ENCODE measurements at places on chromosomes 3 and 15.

- DNase-seq = peak; percentile 5
Measured at GRCh38 chr3:141686466-141687291, 51.4 kb upstream of the RNF7 start.

- DNase-seq = no peak
Measured at GRCh38 chr3:193932576-193932975, 203.4 kb upstream of the HES1 start.

DNA sequence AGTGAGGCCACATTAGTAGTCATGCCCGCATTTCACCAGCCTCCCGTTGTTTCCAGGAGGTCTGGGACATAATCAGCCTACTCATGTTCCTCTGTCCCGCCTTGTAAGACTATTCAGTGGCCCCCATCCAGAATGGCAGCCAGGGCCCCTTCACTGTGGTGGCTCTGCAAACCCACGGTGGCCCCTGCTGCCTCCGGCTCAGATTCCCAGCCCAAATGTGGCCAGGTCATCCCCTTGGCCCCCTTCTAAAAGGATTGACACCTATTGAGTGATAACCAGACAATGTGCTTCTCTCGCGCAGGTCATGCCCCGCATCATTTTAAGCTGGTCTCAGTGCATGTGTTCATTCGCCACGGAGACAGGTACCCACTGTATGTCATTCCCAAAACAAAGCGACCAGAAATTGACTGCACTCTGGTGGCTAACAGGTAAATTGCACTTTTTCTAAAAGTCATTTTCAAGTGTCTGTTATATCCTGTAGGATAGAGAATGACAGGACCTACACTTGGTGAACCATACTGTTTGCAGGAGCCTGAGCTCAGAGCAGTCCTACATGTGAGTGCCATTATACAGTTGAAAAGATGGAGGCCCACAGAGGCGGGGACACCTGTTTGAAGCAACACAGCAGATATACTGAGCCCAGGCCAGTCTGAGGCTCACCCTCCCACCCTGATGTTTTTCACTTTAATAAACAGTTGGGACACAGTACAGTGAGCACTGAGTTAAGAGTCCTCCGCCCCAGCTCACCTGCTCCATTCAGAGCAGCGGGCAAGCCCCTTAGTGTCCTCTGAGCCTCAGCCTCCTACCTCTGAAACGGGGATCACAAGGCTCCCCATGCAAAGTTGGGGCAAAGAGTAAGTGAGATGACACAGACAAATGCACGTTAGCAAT lies 47.7 kb downstream of the PXYLP1 start:
- peak; percentile 29 for DNase-seq

DNA sequence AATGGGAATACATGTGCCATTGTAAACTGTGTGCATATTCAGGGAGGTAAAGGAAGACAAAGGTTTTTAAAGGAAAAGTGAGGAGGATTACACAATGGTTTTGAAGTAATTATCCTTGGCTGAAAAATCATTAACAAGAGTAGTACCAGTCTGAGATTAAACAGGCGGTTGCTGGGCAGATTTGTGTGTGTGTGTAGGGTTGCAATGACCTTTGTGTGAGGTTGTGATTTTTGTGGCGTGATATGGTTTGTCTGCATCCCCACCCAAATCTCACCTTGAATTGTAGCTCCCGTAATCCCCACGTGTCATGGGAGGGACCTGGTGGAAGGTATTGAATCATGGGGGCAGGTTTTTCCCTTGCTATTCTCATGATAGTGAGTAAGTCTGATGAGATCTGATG lies 7.0 kb downstream of the DLEC1 start:
- DNase-seq = no peak

DNA sequence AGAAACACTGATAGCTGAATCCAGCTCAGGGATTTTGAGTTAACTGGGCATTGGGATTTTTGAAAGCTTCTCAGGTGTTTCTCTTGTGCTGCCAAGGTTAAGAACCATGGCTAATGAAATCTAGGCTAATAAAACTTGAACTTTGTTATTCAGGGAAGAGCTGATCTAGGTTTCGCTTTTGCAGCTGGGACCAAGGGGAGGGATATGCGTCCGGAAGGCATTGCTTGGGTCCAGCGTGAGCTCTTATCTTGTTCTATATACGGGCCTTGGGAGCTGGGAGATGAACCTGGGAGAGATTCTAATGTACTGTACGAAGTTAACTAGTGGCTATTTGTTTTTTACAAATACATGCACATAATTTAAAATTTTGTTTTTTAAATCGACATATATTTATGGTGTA lies 29.8 kb downstream of the ITPR1 start:
- no peak for DNase-seq

GRCh38 chr3:195597848-195598247 lies 14.1 kb upstream of the APOD start:
- DNase-seq = no peak

DNA sequence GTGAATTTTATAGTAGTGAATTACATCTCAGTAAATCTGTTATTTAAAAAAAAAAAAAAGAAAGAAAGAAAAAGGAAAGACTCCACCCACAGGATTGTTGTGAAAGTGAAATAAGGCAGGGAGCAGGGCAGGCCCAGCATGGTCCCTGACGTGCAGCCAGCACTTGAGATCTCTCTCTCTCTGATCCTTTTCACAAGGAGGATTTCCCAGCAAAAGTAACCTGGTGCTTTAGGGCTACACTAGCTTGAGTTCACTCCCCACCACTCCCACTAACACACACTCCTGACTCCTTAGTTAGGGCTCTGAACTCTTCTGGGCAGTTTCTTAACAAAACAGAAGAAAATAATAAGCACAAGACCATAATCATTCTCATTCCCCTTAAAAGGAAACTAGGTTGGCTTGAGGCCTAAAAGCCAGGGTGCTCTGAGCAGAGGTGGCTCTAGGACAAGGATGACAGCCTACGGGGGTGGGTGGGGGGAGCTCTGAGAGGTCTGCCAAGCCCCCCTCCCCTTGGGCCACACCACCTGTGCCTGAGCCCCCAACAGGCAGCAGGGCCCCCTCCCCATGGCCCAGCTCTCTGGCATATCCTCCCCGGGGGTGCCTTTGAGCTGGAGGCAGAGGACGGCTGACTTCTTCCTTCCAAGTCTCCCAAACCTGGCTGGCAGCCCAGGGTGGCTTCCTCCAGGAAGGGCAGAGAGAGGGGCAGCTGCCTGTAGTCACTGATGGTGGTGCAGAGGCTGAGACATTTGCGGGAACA lies 856 bp downstream of the TMEM40 start:
- no peak for DNase-seq

- DNase-seq = no peak
Measured at GRCh38 chr3:194267744-194268653, 83.1 kb downstream of the CPN2 start.

DNA sequence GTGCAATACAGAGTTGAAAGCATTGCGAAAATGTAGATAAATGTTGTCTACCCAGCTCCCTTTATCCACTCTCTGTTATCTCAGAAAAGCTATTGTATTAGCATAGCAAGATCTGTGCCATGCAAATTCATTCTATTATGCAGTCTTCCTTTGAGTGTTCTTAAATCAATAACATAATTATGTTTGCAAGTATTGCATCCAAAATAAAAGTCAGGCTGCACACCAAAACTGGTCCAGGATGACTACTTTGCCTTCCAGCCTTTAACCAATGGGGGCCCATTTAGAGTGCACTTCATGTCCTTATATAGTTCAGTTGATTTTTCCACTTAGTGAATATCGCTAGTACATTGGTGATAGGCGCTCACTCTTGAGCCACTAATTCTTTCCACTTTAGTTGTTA lies 107.4 kb upstream of the MLF1 start:
- DNase-seq = no peak

DNA sequence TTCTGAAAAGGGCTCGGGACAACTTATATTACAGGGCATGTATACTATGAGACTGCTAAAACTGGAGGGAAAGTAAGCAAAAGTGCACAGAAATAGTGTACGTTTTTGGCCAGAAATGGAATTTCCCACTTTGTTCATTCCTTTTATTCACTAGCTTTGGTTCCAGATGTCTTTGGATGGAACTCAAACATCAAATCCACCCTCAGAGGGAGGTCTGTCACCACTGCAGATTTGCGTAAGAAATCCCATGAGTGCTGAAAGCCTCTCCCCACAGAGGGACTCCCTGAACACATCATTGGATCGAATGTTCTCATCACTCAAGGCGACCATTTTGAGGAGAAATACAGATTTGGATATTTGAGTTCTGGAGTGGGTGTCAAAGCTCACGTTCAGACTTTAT lies 71.6 kb downstream of the FEM1B start:
- DNase-seq = no peak

- DNase-seq = no peak
Measured at GRCh38 chr15:95470997-95471689, 859.4 kb upstream of the NR2F2 start.

DNA sequence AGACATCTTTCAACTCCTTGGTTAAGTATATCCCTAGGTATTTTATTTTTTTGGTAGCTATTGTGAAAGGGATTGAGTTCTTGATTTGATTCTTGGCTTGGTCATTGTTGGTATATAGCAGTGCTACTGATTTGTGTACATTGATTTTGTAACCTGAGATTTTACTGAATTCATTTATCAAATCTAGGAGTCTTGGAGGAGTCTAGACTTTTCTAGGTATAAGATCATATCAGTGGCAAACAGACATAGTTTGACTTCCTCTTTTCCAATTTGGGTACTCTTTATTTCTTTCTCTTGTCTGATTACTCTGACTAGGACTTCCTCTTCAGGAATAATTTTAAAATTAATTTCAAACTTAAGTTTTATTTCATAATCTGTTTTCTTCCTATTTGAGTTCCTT lies 125.2 kb downstream of the OCA2 start:
- no peak for DNase-seq

GRCh38 chr3:127790882-127791183 lies 31.5 kb downstream of the MGLL start:
- DNase-seq = no peak

DNA sequence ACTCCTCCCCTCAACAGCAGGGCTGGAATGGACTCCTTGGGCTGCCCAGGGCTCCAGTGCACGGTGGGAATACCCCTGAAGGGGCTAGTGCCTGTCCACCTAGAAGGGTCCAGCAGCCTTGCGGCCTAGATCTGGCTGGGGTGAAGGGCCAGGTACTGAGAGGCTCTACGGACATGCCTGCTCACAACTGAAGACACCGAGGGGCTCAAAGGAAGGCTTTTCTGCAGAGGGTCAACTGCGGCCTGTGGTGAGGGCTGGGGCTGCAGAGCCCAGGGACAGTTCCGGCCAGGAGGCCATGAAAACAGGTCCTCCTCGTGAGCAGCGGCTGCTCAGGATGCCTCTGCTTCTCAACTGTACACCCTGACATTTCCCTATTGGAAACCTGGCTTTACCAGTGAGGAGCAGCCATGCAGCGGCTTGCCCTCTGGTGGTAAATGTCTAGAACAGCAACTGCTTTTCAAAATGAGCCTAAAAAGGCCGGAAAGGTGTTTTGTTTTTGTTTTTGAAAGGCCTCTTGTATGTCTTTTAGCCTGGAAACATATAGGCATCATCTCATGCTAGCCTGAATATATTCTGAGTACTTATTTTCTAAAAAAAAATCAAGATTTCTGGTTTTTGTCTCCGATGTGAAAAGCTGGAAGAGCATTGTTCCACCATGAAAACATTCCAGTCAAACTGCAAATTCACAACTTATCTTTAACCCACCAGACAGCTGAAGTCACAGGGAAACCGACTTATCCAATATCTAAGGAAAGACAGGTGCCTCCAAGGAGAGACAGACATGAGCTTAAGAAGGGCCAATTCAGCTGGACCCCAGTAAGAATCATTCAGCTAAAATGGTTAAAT lies 163.4 kb downstream of the KLF13 start:
- peak; percentile 74 for DNase-seq

GRCh38 chr3:62774221-62774620 lies 101.0 kb downstream of the CADPS start:
- no peak for DNase-seq

DNA sequence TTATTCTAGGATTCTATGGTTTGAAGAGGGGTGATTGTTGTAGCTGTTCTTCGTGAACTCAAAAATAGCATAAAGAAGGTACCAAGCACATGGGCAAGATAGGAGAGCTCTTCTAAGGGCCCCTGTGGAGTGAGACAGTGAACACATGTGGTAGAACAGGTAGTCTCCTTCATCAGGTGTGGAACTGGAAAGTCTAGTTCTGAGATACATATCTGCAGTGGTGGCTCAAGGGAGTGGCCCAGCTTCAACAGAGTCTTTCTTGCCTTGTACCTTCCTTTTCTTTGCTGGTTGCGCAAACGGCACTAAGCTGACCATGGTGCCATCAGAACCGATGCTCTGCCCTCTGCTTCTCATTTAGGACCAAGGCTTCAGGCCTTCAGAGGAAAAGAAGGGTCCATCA lies 65.2 kb downstream of the CERS3 start:
- no peak for DNase-seq

DNA sequence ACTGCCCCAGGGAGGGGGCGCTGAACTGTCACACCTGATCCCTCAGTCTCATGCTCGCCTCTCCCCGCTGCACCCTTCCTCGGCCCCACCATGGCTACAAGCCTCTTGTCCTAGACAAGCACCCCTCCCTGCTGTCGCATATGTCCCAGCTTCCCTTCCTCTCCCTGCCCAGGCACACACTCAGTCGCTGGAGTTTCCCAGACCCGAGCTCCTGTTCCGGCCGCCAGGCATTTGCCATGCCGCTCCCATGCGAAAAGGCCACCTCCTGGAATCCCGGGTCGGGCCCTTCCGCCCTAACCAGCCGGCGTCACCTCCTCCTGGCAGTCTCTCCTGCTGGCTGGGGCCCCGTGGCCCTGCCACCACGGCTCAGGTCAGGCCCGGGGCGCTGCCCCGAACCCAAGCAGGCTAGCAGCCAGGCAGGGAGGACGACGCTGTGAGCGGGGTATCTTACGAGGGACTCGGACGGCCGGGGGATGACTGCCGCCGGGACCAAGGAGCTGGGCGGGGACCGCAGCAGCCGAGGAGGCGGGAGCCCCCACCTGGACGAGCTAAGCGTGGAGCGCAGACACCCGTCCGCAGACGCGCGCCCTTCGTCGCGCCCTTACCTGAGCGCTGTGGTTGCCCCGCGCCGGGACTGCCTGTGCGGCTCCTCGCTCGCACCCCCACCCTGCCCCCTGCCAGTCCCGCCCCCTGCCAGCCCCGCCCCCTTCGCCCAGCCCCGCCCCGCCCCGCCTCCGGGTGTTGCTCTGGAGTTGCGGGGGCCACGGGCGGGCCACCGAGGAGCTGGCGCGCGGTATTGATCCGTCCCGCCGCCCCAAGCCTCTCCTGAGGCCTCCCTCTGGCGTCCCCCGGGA lies at the start of gene ALS2CL:
Gene ALS2CL, minus strand, starts transcription at position 642 of the 854 bp plus-strand sequence. CDS start 4,239 bp downstream, outside the sequence.
- DNase-seq = peak; percentile 90

DNA sequence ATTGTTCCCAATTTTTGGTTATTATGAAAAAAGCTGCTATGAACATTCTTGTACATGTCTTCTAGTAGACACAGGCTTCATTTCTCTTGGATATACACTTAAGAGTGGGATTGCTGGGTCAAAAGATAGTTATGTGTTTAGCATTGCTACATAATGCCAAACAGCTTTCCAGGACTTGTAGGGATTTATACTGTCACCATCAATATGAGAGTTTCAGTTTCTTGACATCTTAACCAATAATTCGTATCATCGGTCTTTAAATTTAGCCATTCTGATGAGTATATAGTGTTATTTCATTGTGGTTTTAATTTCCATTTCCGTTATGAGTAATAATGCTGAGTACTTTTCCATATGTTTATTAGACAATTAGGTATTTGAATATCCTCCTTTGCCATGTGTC lies 190.3 kb upstream of the PFN2 start:
- no peak for DNase-seq

Data from HuH-7 (cell line).